ENCODE measurements at places on chromosomes 1 and 21.

GRCh38 chr1:35451125-35451528 is 106.1 kb downstream of the KIAA0319L start:
- DNase-seq, result no peak

GRCh38 chr1:189350983-189351616 is 1126.6 kb downstream of the BRINP3 start:
- DNase-seq, result no peak

DNA sequence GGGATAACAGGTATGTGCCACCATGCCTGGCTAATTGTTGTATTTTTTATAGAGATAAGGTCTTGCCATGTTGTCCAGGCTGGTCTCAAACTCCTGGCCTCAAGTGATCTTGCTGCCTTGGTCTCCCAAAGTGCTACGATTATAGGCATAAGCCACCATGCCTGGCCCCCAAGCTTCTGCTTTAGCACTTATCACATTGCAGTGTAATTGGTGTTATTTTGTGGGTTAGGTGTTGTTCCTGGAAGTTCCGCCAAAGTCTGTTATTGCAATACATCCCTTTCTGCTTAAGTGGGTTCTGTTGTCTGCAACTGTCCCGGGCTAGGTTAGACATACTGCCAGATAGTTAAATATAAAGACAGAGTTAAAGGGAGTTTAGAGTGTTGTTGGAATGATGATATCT is 3.4 kb downstream of the ZCCHC17 start:
- no peak for DNase-seq

DNA sequence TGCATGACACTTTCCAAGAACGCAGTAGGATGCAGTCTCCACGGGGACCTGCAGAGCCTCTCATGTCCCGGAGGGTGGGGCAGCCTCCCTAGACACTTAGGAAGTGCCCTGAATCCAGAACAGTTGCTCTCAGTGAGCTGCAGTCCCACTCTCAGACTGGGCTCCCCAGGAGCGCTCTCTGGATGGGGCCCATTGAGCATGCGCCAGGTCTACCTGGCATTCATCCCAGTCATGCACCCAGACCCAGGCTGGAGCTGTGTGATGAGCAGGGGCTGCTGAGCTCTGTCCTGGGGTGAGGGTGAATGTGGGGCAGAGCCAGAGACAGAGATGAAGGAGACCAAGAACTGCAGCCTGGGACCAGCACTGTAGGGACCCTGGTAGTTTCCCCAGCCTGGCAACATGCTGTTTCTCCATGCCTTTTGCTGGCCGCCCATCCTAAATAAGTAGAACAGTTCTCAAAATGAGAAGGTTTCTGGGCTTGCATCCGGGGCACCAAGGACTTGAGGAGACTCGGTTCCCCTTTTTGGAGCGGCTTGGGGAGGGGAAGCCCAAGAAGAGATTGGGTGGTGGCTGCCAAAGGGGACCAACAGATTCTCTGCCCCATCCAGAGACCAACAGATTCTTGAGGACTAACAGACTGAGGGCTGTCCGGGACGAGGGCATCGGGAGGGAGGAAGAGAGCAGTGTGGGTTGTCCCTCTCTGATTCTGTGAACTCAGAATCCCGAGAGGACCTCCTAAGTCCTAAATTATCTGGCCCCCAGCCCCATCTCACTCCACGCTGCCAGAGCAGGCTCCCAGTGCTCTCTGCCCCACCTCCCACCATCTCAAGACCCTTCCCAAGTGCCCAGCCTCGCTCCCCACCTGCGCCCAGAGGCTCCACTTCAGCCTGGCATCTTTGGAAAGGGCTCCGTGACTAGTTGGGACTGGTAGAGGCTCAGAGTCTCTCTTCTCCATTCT is 1.0 kb upstream of the PGLYRP4 start:
- DNase-seq, result no peak

DNA sequence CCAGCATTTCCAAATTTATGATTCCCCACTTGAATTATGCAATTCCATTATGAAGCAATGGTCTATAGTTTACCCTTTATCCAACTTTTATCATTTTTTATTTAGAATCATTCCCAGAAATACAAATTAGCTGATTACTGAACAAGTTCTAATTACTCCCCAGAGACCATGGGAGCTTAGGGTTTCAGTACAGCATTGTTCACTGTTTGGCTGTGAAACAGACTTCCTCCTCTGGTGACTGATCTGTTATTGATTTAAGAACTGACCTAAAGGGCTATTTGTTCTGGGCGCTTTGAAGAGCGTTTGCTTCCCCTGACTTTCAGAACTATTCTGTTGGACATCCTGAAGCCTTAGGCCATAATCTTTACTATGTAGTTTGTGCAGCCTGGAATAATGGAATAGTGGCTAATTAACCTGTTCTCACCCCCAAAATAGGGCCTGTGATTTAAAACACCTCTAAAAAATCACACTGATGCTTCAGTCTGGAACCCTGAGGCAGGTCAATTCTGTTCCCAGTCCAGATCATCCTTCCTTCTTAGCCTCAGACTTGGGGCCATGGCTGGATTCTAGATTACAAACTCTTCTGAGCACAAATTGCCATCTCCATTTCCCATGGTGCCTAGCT is 58.7 kb downstream of the ALG14 start:
- DNase-seq, result no peak

DNA sequence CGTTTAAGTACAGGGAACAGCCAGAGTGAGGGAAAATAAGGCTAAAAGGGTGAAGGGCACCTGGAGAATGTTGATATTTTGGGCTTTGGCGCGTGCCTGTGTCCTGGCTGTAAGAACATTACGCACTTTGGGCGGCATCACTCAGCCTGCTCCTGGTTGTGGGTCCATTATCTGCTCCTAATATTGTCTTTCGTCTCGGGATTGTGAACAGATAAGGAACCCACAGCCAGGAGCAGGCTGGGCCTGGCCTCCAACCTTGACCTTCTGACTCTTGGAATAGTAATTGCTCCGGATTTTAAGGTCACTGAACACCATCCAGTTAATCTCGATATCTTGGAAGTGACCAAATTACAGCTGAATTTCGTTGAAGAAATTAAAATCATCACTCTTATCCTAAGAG is 61.9 kb downstream of the TCP10L start:
- DNase-seq, result no peak

DNA sequence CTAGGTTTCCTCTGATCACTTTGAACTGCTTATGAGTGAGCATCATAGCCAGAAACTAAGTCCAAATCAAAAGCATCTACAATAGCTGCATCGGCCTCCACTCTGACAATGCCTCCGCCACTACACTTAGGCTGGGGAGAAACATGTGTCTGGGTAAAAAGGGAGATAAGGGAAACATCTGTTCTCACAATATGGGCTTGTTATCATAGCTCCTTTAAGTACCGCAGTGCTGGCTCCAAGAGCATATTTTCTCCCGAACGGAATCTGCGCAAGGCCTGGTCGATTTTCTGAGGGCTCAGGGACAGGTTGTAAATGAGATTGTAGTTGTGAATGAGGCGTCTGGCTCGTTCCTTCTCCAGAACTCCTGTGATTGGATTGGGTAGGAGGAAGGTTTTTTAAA is 63.9 kb upstream of the CYP2J2 start:
- no peak for DNase-seq

DNA sequence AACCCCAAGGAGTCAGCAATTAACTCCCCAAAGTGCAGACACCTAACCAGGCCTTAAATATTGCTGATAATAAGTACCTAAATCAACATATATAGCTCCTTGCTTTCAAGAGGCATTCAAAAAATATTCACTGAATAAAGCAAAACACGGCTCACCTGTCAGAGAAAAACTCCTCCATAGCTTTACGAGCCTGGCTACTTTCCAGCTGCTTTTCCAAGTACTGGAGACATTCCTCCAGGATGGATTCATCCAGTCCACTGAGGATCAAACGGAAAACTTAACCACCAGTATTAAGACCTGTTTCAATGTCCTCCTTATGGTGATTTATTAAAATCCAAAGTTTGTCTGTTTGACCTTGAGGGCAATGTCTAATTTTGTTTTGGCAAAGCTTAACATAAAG is 44.6 kb downstream of the UBR4 start:
- DNase-seq, result no peak

GRCh38 chr1:33111965-33112364 is 31.0 kb downstream of the AZIN2 start:
- DNase-seq, result no peak
